Hematopoietic multipotent progenitor cell treated with erythropoietin and hydrocortisone succinate and interleukin-3 and kit ligand, for 4 days (in vitro differentiated cells): ENCODE measurements at places on chromosomes 2 and 18.

GRCh38 chr2:191676790-191677645, 918 bp upstream of the NABP1 start:
- peak; percentile 80 for DNase-seq

GRCh38 chr2:199543606-199544172, 86.0 kb upstream of the SATB2 start:
- no peak for DNase-seq

DNA sequence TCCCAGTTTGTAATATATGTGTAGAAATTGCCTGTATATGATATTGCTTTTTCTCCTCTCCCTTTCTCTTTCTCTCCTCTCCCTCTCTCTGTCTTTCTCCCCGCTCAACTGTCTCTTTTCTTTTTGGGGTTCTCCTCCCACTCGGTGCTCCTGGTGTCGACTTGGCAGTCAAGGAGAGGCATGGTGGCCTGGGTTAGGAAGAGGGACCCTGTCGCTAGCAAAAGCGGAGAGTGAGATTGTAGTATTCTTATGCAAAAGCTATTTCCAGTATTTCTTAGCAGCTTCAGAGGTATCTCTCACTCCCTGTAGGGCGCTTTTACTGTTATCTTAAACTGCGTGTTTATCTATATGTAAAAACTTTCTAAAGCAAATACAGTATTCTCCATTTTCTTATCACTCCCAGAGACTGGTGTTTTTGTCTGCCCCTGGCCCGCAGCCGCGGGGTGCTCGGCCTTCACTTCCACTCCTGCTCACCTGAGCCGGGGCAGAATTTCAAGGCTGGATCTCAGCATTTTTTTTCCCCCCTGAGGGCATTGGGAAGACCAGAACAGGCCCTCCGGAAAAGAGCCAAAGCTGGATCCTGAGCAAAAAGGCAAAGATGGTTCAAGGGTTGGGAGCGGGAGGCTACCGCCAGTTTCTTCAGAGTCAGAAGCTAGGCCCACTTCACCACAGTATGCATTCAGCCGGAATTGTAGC, 4.3 kb downstream of the SIX3 start:
- no peak for DNase-seq

GRCh38 chr2:85607268-85608215, 4.3 kb downstream of the C2orf68 start:
- DNase-seq: no peak

DNA sequence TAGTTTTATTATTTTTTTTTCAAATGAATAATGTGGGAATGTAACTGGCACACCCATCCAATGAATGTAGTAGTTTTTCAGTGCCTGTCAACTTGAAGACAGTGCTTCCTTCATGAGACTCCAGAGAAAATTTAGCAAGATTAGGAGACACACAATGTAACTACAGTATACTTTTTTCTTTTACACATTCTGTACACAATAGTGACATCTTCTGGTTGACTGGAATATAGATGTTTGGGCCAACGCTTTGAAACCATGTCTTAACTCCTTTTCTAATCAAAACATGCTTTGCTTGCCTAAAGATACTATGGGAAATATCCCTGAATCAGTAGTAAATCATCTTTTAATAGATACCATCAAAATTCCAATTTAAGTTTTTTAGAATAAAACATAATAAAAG, 229.5 kb upstream of the ZC3H15 start:
- DNase-seq: peak; percentile 69

DNA sequence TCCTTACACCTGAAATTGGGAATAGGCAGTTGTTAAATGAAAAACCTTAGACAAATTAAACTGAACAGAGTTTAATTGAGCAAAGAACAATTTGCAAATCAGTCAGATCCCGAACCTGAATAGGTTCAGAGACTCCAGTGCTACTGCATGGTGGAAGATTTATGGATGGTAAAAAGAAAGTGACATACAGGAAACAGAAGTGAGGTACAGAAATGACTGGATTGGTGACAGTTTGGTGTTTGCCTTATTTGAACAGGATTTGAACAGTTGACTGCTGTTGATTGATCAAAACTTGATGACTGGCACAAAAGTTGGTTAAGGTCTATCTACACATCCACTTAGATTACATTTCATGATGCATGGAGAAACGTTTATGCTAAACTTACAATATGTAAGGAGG, 248.8 kb downstream of the HNMT start:
- no peak for DNase-seq

GRCh38 chr2:100580367-100581276, 17.8 kb downstream of the PDCL3 start:
- DNase-seq: peak; percentile 72

DNA sequence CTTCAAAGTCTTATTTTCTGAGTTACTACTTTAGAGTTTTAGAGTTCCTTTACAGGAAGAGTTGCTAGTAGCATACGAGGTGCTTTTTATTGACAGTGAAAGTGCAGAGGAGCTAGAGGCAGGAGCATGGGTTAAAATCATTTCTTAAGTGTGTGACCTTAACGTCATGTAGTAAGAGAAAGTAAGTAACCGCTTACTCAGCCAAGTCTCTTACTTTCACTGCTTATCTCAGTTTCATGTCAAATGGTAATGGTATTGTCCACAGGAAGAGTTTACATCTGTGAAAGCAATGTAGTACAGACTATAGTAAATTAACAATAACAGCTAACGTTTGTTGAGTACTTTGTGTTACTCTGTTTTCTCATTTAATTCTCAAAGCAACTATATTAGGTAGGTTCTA, 12.6 kb downstream of the NDUFAF7 start:
- DNase-seq: no peak

- DNase-seq: no peak
Observed at GRCh38 chr2:113698892-113699447, 57.5 kb downstream of the SLC35F5 start.
